ENCODE measurements at places on chromosomes 5 and 9.

DNA sequence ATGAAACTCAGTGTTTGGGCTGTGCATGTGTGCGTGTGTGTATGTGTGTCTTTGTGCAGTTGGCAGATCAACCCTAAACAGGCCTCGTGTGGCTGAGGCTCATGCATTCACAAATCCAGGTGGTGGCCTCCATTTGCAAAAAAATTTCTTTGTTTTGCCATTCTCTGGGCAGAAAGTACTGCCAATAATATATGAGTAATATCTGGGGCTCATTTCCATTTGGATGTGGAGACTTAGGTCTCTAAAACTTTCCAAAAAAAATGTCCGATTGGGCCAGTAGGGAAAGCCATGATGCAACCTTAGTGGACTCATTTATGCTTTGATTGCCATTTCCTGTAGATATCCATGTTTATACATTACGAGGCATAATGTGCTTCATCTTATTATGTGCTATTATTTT, 77.9 kb upstream of the RPS23 start:
- no peak for DNase-seq

GRCh38 chr5:151648988-151649387, 37.7 kb downstream of the SPARC start:
- DNase-seq, result no peak

DNA sequence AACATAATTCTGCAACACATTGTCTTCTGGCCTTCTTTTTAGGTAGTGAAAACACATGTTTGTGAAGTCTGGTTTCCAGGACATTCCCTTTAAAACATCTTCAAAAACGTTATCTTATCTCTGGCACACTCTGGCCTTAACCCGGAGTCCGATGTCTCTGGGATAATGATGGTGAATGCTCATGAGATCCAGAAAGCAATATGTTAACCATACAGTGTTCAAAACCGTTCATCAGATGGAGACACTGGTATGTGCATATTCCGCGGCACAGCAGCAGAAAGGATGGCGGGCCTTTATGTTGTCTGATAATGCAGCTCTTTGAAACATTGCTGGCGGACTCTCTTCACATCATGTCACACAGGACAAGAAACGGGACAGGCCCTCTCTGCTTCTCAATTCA, 605.2 kb downstream of the CCDC171 start:
- no peak for DNase-seq

DNA sequence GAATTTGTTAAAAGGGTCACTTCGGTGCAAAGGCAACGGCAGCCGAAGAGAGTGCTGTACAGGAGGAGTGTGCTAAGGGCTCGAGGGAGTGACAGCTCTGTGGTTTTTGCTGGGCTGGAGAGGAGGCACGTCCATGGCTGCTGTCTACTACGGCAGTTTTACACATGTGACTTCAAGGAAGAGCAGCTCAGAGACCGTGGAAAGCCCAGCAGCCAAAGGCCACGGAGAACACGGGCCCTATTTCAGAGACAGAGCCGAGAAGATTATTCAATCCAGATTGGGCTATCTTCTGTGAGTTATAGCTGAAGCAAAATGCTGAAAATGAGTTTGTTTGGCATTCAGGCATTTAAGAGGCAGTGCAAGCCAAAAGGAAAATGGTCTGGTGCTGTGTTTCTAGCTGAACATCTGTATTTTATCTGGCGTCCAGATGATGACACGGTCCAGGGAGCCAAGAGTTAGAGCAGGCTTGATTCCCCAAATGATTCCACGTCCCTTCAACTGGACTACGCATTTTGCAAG, 96.4 kb downstream of the RFK start:
- DNase-seq, result no peak

GRCh38 chr9:86020731-86021130, 78.6 kb downstream of the GOLM1 start:
- no peak for DNase-seq

GRCh38 chr5:149344151-149344550, 1.1 kb upstream of the GRPEL2 start:
- no peak for DNase-seq

DNA sequence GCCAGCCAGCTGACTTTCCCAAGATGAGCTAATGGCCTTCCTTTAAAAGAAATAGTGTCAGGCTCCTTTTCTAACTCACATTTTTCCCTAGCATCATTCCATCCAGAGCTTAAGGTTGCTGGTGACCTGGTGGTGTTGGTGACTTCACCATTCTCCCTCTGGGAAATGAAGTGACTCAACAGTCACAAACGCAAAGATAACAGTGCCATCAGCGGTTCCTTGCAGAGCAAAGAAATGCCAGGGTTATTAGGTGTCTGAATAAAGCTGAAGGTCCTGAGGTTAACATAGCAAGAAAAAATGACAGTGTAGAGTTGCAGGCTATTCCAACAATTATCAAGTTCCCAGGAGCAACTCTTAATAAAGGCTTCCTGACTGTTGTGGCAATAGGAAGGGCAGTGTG, 111.8 kb upstream of the SLC44A1 start:
- no peak for DNase-seq

DNA sequence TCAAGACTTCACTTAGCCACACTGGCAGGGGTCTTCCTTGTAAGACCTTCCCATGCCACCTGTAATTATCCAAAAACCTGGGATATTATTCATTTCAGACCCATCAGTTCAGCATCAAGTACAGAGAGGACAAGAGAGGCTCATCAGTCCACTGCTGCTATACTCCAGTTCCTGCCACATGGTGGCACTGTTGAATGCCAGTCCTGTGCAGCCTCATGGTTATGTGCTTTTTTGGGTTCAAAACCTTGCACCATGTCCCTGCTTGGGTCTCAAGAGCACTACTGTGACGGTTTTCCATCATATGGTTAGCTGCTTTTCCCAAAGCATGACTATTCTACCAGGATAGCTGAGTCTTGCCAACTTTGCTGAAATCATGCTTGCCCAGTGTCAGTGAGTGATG, 8.5 kb downstream of the PTGS1 start:
- no peak for DNase-seq

DNA sequence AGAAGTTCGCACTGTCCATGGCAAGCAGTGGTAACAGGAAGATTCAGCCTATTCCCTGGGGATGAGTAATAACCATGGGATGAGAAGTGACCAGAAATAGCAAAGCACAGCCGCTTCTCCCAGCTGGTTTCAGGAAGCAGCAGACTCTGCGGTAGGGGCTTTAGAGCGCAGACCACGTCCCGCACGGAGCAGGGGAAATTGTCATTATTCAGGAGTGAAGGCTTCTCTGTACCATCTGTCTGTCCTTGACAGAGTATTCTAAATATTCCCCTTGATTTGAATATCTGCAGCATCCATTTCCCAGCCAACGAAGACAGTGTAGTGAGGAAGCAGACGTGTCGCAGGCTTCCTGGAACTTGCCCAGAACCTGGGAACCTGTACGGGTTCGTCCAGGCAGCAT, 159.6 kb downstream of the NXNL2 start:
- peak; percentile 60 for DNase-seq

GRCh38 chr5:104569621-104570020, 1007.0 kb upstream of the NUDT12 start:
- DNase-seq, result no peak

DNA sequence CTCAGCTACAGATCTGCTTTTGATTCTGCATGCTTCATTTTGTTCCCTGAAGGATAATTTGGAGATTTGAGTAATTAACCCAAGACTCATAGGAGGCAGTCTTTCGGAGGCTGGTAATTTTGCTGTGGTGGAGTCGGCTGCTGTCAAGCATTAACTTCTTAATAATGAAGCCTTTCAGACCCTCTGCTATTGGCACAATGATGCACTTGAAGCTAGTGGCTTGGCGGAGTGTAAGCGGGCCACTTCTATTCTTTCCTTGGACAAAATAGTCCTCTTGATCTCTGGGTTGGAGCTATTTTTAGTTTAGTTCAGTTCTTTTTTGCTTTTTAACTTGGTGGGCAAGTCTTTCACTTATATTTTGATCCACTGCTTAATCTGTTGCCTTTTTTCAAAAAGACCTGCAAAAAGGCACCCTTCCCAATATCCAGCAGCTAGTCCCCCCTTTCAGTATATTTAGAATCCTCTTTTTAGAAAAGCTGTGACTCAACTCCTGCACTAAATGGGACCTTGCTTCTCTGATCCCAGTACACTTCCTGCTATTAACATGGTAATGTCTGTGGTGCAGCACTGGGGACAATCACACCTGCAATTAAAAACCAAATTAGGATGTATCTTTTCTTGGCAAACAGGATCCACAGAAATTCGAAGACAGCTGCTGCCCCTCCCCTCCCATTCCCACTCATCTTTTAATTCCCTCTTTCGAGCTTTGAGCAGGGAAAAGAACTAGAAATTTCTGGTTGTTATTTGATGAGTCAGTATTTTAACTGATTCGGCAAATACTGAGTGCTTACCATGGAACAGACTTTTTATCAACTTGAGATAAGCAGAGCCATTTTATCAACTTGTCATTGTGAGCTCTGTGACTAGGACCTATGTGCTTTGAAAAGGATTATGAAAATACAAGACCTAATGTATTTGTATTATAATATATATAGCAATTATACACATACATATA, 169.4 kb upstream of the ANKRD55 start:
- DNase-seq, result peak; percentile 64

- DNase-seq, result no peak
These were observed 42.9 kb downstream of the TRIP13 start for GRCh38 chr5:935510-936084.

DNA sequence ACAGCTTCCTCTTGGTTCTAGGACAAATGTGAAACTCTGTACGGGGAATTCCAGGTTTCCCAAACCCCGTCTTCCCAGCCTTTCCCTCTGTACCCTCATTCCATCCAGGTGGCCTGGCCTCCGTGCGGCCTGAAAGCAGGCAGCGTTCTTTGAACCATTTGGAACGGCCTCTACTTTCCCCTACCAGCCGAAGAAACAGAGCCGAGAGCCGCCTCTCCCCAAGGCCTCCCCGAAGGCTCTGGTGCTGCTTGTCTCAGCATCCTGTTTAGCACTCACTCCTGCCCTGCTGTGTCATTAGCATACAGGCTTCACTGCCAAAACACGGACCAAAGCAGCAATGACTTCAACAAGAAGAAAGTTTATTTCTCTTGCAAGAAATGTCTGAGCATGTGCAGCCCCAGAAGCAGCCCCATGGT, 137.7 kb downstream of the HSD17B3 start:
- DNase-seq, result no peak

- no peak for DNase-seq
These were observed 63.2 kb upstream of the COL15A1 start for GRCh38 chr9:98880311-98881015.

DNA sequence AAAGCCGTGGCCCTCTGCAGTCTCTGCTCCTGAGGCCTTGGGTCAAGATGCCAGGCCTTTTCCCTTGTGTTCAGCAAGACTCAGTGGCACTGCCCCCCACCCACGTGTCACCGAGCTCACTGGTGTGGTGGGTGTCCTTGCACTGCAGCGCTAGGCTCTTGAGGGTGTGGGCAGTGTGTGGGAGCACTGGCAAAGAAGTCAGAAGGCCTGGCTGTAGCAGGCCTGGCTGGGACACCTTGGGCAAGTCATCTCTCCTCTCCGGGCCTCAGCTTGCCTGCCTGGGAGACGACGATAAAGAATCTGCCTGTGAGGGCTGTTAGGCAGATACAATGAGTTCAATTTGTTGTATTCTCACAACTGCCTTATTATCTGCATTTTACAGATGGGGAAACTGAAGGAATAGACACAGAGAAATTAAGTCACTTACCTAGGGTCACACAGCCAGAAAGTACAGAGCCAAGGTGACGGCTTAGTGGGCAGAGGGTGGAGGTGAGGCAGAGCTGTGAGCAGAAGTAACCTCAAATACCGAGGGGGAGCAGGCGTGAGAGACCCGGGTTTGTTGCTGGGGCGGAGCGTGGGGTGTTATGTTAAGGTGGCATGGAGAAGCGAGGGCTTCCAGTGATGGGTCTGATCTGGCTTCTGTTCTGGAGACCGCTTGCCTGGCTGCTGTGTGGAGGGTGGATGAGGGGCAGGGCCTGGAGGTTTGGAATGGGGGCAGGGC, 1.4 kb downstream of the TSPAN17 start:
- DNase-seq, result no peak

DNA sequence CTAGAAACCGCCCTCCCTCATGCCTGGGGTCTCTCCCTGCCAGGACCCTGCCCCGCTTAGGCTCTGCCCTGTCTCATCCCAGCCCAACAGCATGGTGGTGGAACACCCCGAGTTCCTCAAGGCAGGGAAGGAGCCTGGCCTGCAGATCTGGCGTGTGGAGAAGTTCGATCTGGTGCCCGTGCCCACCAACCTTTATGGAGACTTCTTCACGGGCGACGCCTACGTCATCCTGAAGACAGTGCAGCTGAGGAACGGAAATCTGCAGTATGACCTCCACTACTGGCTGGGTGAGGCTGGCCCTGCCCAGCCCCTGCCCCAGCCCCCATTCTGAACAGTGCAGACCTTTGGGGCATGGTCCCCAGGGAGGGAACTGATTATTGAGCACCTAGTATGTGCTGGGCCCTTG, 33.9 kb downstream of the GSN start:
- no peak for DNase-seq

Measured in Ammon's horn (tissue), 1 donor.